ENCODE measurements at places on chromosomes 16 and 17.

DNA sequence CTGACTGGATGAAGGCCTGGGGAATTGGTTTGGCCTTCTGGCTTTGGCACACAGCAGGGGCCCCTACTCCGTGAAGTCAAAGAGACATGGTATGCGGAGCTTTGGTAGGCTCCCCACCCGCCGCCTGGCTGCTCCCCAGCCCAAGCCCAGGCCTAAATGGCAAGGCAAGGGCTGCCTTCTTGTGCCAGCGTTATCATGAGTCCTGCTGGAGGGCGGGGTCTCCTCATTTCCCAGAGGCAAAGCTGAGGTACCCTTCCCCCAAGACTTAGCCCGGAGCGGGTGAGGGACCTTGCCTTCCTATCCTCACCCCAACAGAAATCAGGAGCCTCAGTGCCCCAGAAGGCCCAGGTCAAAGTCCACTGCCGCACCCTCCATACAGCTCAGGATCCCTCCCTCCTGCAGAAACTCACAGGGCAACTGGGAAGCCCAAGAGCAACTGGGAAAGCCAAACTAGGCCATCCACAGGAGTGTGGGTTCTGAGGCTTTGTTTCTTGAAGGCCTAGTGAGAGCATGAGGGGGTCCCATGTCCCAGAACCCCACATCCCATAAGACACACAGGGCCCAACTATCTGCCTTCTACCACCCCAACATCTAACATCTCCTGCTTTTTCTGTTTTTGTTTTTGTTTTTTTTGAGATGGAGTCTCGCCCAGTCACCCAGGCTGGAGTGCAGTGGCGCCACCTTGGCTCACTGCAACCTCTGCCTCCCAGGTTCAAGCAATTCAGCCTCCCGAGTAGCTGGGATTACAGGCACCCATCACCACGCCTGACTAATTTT lies 9.3 kb downstream of the PGAP3 start:
- no peak for DNase-seq

- DNase-seq = no peak
These were observed 418.5 kb upstream of the EEF2KMT start for GRCh38 chr16:5516115-5516514.

GRCh38 chr16:27378871-27379481 lies 23.0 kb upstream of the IL21R start:
- DNase-seq = no peak

- DNase-seq = no peak
These were observed 14.5 kb upstream of the MYCBPAP start for GRCh38 chr17:50493744-50494143.

GRCh38 chr16:399340-400019 lies 2.2 kb upstream of the DECR2 start:
- no peak for DNase-seq

DNA sequence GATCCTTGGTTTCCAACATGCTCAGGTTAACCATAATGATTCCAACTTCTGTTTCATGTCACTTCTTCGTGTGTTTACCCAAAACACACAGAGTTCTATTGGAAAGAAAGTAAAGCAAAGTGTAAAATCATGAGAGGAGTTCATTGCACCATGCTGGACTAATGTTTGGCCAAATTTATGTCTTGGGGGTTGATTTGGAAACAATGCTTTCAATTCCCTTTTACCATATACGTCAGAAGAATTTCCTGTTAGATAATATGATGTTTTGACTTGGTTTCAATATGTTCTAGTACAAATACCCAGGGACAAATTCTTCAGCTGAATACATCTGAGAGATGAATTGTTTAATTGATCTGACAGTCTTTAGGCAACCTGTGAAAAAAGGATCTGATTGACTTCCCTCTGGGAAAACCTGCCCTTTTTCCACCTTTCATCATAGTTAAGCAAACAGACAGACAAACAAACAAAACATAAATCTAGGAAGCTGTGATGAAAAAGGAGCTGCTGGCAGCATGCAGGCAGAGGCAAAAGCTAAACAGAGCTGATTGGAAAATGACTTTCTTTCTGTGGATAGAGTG lies 26.0 kb upstream of the MPHOSPH6 start:
- no peak for DNase-seq

DNA sequence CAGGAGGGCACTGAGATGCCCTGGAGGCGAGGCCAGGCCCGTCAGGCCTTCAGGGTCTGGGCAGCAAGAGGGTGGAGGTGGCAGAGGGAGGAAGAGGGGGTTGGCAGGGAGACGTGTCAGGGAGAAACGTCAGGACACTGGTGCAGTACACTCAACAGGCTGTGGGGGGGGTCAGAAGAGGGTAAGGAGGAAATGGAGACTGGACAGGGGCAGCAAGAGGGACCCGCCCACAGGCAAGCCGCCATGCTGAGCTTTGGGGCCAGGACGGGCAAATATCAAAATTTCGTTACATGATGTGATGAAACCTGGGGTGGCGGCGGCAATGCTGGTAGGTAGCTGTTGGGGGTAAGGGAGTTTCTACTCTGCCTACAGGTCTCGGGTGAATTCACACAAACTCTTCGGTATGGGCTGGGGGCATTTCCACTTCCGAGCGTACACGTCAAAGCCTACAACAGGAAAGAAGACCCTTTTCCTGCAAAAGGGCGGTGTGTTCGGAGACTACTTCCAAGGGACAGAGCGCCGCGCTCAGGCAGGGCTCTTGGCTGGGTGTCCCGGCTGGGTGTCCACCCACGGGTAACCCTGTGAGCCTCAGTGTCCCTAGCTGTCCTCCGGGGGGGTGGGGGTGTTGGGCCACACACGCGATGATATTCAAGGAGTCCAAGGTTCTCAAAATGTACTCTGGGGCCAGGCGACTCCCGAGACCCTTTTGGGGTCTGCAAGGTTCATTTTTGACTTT lies 43.3 kb upstream of the ATP2A3 start:
- no peak for DNase-seq

GRCh38 chr17:74850914-74851313 lies 8.8 kb downstream of the GRIN2C start:
- DNase-seq = no peak

GRCh38 chr17:75240394-75241142 lies 20.8 kb downstream of the GGA3 start:
- DNase-seq = peak; percentile 33

- peak; percentile 67 for DNase-seq
These were observed 33.8 kb upstream of the KPNB1 start for GRCh38 chr17:47615766-47616424.

DNA sequence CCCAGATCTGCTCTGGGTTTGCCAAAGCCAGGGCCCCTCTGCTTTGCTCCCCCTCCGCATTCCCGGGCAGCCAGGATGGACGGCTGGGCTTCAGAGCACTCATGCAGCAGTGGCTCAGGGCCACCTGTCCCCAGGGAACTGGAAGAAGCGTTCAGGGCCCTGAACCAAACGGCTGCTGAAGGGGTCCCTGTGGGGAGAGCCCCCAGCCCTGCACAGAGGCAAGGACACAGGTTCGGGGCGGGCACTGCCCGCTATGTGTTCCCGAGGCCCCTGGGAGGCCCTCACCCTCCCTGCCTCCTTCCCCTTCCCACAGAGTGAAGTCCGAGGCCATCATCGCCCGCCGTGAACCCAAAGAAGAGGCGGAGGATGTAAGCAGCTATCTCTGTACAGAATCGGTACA lies 10.4 kb downstream of the NME3 start:
- no peak for DNase-seq

GRCh38 chr17:49230636-49231562 lies at the start of gene PHOSPHO1:
Gene PHOSPHO1, minus strand, starts transcription at chr17:49230787. Its CDS starts 4,096 bp downstream, at chr17:49226691.
- peak; percentile 45 for DNase-seq

- no peak for DNase-seq
These were observed 30.8 kb upstream of the SPACA3 start for GRCh38 chr17:32960815-32961214.

DNA sequence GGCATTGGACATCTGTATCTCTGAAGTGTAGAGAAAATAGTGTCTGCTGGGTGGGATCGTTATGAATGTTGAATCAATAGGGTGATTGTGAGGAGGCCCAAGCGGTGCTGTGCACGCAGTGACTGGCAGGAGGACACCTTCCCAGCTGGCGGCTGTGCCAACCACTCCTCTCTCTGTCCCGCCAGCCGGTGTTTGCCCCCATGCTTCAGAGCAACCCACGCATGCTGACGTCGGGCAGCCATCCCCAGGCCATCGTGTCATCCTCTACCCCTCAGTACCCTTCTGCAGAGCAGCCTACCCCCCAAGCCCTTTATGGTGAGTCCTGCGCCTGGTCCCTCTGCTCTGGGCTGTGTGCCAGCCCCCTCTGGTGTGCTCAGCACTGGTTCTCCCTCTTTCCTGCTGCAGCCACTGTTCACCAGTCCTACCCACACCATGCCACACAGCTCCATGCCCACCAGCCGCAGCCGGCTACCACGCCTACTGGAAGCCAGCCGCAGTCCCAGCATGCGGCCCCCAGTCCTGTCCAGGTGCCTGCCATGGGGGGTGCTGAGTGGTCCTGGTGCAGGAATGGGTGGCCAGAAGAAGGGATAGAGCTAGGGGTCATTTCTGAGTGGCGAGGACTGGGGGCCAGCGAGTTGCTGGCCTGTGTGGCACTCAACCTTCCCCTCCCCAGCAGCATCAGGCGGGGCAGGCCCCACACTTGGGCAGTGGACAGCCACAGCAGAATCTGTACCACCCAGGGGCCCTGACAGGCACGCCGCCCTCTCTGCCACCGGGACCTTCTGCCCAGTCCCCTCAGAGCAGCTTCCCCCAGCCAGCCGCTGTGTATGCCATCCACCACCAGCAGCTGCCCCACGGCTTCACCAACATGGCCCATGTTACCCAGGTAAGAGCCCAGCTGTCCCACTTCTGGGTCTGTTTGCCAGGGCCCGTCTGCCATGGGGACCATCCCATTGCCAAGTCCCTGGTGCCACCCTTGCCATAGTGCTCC lies 11.0 kb downstream of the TUFM start:
- DNase-seq = no peak

DNA sequence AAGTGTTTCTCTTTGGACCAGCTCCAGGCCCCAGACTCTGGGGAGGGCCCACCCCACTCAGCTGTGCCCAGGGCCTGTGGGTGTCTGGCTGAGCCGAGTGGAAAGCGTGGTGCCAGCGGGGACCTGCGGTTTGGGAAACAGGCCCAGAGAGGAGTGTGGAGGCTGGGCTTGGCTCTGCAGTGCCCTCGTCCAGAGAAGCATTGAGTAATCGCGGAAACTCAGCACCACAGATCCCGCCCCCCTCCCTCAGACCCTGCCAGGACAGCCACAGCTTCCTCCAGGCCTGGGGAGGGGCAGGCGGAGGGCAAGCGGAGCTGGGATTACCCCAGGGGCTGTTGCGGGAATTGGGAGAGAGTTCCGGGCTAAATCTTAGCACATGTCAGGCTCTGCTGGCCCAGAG lies 14.6 kb upstream of the PITPNA start:
- DNase-seq = no peak

DNA sequence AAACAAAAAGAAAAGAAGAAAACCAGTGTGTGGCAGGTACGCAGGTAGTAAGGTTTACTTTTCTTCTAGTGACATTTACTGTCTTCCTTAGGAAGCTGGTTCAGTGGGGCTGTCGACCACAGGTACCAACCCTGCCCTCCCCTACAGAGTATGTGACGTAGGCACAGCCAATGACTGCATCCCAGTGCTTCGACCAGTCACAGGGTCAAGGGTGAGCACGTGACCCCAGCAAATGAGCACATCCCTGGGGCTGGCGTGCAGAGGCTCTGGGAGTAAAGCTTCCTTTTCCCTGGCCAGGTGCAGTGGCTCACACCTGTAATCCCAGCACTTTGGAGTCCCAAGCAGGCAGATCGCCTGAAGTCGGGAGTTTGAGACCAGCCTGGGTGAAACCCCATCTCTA lies 38.9 kb upstream of the PLCG2 start:
- DNase-seq = no peak

GRCh38 chr16:57607676-57608461 lies 20.6 kb upstream of the ADGRG1 start:
- no peak for DNase-seq

GRCh38 chr17:35666070-35666469 lies 65.4 kb upstream of the RASL10B start:
- DNase-seq = no peak

DNA sequence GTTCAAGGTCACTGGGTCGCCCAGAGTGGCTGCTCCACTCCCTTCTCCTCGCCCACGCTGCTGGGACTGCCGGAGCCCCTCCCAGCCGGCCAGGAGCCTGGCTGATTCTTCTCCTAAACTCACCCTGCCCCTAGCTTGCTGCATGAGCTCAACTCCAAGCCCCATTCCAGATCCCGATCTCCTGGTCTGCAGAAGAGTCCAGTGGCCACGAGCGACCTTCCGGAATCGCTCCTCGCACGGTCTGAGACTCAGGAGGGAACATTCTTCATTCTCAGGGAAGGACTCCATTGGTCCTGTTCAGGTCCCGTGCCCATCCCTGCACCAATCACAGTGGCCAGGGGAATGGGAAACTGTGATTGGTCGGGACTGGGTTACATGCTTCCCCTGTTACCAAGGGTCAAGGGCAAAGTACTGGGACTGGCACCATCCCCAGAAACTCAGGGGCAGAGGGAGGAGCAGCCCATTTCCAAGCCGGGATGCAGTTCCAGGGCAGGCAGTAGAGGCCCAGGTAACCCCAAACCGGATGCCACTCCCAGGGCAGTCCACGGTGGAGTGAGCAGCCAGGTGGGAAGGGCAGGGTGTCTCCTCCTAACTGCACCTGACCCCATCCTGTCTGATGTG lies 24.5 kb upstream of the CIBAR2 start:
- DNase-seq = no peak

DNA sequence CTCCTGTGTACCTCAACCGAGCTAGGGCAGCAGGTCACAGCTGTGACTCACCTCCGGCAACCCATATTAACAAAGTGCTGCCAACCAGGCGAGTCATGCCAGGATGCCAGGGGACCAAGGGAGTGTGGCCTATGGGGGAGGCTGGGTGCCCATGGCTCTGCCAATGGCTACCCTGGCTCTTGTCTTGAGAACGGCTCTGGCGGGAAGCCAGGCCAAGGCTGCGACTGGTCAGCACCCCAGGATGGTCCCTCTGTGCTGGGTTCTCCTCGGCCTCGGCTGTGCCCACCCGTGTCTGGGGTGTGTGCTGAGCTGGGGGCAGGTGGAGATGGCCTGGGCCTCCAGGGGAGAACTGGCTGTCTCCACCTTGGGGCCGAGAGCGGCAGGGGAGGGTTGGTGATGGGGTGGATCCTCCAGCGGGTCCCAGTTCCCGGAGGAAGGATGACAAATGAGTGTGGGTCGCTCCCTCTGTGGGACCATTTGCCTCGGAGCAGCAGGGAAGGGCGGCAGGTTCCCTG lies 75.8 kb downstream of the MRC2 start:
- DNase-seq = no peak

- DNase-seq = no peak
These were observed 35.3 kb downstream of the TMEM235 start for GRCh38 chr17:78266771-78267170.

- no peak for DNase-seq
These were observed 2.9 kb downstream of the ARMC5 start for GRCh38 chr16:31461921-31462804.

- no peak for DNase-seq
These were observed 78.0 kb downstream of the ENGASE start for GRCh38 chr17:79152636-79153035.
